ENCODE measurements at places on chromosomes 16 and 17.

- no peak for DNase-seq
Observed at GRCh38 chr16:8795091-8795490, 2.3 kb downstream of the TMEM186 start.

DNA sequence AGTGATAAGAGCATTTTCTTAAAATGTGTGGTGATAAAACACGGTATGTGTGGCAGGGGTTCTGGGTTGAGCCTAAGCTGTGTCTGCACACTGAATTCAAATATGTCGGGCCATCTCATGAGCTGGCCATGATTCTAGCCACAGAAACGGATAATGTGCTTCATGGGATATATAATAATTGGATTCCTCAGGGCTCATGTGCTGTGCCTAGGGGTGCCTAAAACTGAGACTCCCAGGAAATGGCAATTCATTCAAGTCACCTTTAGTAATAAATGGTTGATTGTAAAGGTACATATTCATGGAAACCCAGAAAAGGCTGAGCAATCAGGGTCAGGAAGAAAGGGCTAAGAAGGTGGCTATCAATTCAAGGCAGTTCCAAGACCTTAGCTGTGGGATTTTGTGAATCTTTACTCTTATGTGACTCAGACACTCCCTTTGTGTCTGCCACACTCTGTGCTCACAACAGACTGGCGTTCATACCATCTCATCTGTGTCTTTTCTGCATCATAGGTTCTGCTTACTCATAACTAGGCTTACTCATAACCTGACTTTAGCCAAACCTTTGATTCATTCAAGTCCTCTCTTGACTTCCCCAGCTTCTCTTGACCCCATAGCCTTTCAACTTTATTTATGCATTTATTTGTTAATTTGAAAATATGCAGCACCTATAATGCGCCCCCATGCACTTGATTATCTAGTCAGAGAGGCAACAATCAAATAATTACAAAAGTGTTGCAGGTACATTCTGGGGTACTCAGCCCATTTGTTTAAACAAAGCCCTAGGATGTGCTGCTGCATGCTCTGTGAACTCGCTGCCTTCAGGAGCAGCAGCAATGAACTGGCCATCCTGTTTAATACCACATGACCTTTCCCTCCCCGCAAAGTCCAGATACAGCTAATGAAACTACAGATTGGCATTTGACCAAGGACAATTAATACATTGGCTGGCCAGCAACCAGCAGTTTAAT, 28.4 kb upstream of the MED13 start:
- no peak for DNase-seq

DNA sequence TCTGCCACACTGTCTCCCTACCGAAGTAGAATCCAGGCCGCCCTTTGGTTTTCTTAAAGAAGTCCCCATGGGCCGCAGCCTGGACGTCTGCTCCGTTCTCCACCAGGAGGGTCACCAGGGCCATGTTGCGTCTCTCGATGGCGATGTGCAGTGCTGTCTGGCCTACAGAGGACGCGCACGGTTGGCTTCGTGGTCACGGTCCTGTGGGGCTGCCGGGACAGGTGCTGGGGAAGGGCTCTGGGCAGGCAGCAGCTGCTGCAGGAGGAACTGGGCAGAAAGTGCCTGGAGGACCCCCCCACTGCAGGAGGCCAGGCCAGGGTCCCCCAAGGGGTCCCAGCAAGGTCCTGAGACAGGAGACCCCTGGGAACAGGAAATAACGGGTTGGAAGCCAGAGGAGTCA, 19.0 kb downstream of the TRPV1 start:
- no peak for DNase-seq

GRCh38 chr16:57944970-57945739, 25.8 kb downstream of the CNGB1 start:
- no peak for DNase-seq

- DNase-seq = no peak
Observed at GRCh38 chr17:50257676-50258224, 16.5 kb upstream of the TMEM92 start.

GRCh38 chr17:75404731-75405364, 630 bp downstream of the GRB2 start:
- peak; percentile 39 for DNase-seq

GRCh38 chr16:75621170-75621477, 2.0 kb downstream of the ADAT1 start:
- DNase-seq = no peak

GRCh38 chr16:89355686-89356085, 134.7 kb downstream of the ANKRD11 start:
- DNase-seq = no peak

- no peak for DNase-seq
Observed at GRCh38 chr16:75288181-75288580, 36.8 kb upstream of the BCAR1 start.

DNA sequence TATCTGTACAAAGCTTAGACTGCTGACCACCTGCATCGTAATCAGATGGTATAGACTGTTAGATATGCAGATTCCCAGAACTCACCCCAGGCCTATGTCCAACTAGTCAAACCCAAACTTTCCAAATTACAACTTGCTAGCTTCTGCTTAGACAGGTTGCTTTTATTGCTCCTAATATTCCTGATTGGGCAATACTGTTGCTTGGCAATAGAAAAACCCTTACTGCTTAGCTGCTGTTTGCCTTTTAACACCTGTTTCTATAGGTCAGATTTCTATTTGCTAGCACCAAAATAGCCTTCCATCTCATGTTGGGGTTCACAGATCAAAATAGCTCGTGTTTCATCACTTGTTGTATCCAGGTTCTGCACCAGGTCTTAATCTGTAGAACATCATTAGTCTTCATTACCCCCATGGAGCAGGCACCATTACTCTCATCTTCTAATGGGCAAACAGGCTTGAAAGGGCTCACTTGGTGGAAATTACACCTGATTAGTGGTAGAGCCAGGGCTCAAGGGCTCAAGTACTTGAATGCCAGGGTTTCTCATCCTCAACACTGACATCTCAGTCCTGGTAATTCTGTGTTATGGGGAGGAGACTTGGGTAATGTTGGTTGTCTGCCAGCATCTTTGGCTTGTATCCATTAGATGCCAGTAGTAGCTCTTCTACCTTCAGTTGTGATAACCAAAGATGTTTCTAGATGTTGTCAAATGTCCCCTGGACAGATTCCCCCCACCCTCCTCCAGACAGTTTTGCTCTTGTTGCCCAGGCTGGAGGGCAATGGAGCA, 2.7 kb downstream of the ZP2 start:
- DNase-seq = no peak

DNA sequence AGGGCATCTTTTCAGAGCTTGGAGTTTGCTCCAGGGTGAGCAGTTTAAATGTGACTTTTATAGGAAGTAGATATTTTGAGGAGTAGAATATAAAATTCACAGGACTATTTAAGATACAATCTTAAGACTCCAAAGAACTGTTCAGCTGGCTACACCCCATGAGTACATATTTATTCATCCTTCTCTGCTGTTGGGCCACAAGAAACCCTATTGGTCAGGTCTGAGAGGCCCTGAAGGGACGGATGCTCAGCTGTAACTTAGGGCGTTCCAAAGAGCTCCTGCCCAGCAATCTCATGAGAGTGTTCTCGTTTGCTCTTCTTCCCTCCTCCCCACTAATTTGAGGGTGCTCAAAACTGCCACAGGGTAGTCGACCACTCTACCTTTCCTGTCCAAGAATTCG, 7.3 kb downstream of the ST6GALNAC2 start:
- no peak for DNase-seq

DNA sequence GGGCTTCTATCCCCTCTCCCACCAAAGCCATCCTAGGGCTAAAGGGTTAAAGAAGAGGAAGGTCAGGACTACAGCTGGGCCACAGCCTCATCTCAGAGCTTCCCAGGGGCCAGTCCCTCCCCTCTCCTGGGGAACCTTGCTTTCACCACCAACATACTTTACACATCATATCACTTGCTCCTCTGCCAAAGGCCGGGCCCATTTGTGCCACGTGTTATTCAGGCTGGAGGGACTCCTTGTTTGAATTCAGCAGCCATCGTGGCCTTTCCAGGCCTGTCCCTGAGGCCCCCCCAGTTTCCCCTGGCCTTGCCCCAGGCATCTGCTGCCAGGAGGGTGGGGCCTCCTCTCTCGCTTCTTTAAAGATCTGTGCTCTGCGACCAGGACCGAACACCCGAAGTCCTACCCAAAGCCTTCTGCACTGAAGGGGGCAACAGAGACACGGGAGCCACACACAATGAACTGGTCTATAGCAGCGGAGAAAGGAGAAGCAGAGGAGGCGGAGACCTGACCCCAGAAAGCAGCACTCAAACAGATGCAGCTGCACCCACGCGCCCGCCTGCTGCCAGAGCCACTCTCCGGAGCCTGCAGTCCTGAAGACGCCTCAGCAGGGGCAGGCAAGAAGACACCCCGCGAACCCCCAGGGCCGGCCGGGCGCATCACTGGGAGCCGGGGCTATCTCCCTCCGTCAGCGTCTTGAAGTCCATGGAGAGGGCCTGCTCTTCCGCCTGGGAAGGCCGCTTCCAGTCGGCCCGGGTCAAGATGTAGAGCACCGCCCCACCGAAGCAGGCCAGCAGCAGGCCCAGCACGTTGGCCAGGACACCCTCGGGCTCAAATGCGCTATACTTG, 12.1 kb downstream of the CYB561 start:
- no peak for DNase-seq

DNA sequence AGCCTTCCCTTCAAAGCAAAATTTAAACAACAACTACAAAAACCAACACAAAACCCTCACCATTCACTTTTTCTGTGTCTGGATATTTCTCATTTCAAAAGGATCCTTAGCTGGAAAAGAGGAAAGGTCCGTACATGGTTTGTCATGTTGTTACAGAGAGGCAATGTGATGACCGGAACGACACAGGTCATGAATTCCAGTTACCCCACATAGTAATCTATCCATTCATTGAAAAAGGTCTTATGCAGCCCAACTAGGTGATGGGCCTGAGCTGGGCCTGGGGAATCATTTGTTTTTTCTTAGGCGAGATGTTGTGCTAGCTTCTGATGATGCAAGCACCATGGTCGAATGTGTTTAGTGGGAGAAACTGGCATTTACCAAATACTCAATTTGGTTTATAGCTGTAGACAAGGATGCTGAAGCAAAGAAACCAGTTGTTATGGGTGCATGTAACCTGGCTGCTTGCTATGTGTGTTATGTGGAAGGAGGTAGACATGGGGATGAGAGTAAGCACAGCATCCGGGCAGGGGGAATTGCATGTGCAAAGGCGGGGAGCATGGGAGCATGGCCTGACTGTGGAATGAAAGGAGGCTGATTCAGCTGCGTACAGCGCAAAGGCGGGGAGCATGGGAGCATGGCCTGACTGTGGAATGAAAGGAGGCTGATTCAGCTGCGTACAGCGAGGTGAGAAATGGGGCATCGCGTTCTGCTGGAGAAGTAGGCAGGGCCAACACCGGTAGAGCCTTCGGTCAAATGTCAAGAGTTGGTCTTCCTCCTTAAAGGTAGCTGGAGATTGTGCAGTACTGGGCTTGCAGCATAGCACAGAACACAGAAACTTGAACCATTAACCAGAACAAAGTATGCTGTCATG, 269.7 kb upstream of the MAF start:
- no peak for DNase-seq

GRCh38 chr16:8569650-8570346, 20.5 kb downstream of the TMEM114 start:
- DNase-seq = no peak

DNA sequence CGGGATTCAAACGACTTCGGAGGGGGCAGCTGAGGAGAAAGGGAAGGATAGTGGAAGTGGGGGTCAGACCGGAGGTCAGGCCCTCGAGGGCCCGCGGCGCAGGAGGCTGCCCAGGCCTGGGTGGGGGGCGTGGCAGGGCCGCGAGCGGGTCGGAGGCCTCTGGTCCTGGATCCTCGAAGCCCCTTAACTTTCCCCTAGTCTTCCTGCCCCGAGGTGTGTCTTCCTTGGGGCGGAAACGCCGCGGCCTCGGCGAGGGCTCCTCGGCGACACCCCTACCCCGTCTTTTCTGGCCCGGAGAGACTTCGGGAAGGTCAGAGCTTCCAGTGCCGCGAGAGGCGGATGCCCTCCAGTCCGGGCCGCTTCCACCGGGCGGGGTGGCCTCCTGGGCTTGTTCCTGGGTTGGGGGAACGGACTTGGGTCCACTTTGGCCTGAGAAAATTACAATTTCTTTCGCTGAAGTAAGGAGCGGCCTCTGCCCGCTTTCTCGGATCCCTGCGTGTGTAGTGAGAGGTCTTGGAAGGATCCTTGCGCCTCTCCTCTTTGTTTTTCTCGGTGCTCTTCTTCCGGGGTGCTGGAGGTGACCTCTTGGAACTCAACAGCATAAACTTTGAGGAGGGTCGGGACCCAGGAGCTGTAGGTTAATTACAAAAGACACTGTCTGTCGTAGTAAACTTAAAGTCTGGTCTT, 491 bp downstream of the IST1 start:
- no peak for DNase-seq

- no peak for DNase-seq
Observed at GRCh38 chr17:82184761-82185160, 27.9 kb downstream of the CCDC57 start.

- no peak for DNase-seq
Observed at GRCh38 chr17:56679115-56679776, 85.7 kb downstream of the NOG start.

- DNase-seq = no peak
Observed at GRCh38 chr16:5001571-5001970, 32.2 kb downstream of the NAGPA start.

DNA sequence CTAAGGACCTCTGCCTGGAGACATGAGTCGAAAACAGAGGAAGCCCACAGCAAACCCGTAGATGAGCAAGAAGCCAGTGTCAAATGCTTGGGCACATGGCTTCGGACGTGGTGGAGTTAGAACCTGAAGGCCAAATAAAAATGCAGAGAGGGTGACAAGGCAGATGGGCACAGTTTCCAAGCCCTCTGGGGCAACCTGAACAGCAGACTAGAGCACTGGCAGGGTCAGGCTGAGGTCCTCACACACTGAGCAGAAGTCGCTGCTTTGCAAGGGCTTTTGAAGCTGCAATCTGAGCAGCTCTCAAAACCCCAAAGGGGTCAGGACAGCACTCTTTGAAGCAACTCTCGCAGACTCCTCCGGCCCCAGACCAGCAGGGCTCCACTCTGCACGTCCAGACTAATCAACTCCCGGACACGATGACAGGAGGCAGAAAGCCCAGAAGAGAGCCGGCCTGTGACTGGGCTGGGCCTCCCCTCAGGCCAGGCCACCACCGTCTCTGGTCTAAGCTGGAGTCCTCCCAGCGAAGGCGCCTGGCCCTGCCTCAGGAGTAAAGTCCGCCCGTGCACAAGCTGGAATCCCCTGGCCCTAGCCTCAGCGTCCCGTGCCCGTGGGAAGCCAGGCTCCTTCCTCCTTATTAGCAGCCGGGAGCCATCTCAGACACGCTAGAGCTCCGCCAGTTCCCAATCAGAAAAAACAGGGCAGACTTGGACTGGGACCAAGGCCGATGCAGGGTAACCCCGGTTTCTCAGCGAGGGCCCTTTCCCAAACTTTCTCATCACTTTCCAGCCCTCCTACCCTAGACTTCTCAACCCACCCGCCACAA, 924 bp downstream of the SMARCD2 start:
- no peak for DNase-seq

- DNase-seq = no peak
Observed at GRCh38 chr16:73289232-73289631, 241.3 kb upstream of the ZFHX3 start.
